Hematopoietic multipotent progenitor cell treated with erythropoietin and hydrocortisone succinate and interleukin-3 and kit ligand, for 4 days (in vitro differentiated cells): ENCODE measurements at places on chromosomes 5 and 9.

GRCh38 chr5:13945271-13945670, 783 bp upstream of the DNAH5 start:
- no peak for DNase-seq

DNA sequence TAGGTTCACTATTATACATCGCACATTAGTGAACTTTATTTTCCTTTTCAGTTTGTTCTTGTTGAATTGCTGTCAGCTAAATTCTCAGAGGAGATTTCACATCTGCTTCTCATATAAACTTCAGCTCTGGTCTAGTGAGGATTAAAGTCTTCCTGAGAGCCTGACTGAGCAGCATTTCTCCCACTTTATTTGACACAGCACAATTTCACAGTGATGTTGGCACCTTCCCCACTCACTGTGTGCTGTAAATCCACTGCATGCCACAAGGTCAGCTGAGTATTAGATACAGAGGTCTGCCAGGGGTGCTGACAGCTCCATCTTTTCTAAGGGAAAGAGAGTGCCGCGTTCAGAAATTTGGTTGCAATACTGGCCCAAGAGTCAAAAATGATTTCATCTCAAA, 567.4 kb downstream of the PRR16 start:
- no peak for DNase-seq

DNA sequence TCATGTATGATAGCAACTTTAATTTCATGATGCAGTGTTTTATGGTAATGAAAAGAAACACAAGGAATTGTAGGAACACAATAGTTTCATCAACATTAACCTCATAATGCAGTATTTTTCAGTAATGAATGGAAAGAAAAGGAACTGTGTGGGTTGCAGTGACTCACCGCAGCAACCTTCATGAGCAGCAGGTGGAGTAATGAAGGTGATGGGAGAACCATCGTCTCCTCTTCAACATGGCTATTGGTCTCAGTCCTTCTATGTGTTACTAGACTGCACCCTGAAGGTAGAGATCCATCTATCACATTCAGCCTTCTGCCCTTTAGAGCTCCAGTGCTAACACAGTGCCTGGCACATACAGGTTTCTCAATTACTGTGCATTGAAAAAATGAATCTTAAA, 58.0 kb downstream of the TMEM215 start:
- peak; percentile 2 for DNase-seq

- no peak for DNase-seq
Observed at GRCh38 chr5:98779264-98779877, 5.9 kb downstream of the RGMB start.

DNA sequence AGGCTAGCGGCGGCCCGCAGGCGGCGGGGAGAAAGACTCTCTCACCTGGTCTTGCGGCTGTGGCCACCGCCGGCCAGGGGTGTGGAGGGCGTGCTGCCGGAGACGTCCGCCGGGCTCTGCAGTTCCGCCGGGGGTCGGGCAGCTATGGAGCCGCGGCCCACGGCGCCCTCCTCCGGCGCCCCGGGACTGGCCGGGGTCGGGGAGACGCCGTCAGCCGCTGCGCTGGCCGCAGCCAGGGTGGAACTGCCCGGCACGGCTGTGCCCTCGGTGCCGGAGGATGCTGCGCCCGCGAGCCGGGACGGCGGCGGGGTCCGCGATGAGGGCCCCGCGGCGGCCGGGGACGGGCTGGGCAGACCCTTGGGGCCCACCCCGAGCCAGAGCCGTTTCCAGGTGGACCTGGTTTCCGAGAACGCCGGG, 253 bp downstream of the SLC12A2 start:
- no peak for DNase-seq

- peak; percentile 82 for DNase-seq
Observed at GRCh38 chr5:80238778-80239679, 16.8 kb downstream of the SERINC5 start.

- no peak for DNase-seq
Observed at GRCh38 chr5:154761046-154761736, 6.0 kb downstream of the LARP1 start.

DNA sequence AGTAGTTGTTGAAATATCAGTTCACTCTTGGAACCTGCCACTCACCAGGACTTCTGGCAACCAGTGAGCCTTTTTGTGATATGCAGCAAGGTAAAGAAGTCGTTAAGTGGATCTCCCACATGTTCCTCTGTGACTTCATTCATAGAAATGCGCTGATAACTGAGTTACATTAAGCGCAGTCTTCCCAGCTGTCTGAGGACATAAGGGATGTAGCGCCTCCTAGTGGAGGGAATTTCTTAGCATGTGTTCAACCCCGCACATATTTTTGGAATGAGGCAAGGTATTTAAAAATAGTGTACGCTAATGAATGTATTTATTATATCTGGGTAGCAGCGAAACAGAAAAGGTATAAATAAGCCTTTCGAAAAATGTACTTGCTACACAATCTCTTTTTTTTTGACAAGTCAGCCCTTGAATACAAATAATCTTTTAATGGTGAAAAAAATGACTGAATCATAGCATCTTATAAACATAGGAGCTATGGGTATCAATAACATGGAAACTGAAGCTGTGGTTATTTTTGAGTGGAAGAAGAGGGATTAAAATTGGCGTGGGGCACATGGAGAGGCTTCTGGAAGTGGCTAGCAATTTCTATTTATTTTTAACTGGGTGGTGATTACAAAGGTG, 38.0 kb downstream of the PALM2AKAP2 start:
- DNase-seq = peak; percentile 90

DNA sequence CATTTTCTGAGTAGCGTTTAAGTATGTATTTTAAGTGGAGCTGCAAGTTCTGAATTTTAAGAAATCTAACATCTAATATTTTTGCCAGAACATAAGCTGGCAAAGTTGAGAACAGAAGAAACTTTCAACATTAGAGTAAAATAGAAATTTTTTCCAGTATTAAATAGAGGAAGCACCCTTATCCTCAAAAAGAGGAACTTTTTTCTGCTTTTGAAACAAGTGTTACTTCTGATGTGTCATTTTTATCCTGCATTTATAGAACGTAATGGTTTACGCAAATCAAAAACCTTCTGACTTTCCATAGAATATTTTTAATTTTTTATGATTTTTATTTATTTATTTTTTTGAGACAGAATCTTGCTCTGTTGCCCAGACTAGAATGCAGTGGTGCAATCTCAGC, 21.8 kb downstream of the ZBED3 start:
- DNase-seq = peak; percentile 50

DNA sequence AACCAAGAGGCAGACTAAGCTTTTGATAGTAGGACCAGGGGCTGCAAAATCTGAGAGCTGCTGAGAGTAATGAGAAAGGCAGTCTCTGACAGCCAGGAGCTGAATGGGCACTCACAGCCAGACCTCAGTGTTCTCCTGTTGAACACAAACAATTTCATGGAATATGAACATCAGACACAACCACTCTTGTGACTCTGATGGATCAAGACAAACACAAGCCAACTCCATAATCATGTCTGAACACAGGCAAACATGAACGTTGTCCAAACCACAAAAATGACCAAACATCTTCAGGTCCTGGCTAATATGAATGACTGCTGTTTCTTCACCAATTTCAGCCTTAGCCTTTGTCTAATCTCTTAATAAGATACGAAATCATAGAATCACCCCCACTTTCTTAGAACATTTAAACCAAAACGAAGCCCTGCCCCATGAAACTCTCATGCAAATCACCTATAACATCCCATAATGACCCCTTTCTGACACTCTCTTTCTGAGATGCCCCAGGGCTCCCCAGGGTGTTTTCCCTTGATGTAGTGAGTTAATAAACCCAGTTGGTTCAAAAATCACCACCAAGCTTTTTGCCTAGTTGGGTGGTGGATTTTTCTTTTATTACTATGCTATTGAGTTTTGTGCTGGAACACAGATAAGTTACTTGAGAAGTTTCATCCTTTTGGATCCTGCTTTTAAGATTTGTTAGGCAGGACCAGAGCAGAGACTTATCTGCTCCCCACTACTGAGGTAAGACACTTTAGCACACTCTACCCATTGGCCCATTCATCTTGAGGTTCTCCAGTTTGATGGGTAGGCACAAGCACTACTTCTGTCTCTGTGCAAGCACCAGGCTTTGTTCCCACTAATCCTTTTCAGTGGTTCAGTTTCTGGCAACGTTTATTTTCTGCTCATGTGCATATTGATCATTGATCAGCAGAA, 5.9 kb upstream of the ERAP2 start:
- DNase-seq = peak; percentile 40

DNA sequence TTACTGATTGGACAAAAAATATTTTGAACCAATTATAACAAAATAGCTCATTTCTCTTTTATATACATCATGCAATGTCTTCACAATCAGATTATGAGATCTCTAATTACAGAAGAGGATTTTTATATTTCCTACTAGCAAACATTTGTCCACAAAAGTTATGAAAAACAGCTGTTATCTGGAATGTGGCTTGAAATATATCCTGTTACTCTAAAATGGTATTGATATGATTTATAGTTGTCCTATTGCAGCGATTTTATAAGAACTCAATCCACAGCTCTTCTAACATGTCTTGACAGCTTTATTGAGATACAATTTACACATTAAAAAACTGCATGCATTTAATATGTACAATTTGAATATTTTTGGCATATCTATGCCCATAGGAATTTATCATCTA, 779.9 kb upstream of the ACO1 start:
- DNase-seq = no peak

DNA sequence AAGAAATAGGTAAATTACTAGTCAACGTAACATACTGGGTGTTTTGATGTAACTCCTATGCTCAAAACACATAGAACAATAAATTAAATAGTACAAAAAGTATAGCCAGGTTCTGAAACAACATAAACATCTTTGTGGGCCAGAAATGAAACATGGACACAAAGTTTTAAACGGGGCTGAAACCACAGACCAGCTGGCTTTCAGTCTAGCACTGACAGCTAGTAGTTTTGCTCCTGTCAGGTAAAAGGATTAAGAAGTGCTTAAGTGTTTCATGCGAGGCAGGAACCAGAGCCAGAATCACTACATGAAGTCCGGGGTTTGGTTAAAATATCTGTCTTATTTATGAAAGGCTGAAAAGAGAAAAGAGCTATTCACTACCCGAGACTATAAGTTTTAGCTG, 19.5 kb downstream of the DCAF10 start:
- DNase-seq = no peak

DNA sequence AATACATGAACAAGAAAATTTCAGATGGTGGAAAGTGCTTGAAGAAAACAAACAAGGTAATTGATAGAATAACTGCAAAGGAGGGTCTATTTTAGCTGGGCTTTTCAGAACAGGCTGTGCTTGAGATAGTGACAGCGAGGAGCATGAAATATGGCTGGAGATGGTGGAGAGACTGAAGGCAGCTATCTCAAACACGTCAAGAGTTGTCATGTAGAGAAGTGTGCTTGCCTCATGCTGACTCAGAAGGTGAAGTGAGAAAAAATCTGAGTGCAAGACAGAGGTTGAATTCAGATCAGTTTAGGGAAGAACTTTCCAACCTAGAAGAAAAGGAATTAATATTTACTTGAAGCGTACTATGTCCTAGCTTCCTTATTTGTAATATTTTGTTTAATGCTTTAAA, 115.5 kb upstream of the RANBP3L start:
- DNase-seq = no peak

DNA sequence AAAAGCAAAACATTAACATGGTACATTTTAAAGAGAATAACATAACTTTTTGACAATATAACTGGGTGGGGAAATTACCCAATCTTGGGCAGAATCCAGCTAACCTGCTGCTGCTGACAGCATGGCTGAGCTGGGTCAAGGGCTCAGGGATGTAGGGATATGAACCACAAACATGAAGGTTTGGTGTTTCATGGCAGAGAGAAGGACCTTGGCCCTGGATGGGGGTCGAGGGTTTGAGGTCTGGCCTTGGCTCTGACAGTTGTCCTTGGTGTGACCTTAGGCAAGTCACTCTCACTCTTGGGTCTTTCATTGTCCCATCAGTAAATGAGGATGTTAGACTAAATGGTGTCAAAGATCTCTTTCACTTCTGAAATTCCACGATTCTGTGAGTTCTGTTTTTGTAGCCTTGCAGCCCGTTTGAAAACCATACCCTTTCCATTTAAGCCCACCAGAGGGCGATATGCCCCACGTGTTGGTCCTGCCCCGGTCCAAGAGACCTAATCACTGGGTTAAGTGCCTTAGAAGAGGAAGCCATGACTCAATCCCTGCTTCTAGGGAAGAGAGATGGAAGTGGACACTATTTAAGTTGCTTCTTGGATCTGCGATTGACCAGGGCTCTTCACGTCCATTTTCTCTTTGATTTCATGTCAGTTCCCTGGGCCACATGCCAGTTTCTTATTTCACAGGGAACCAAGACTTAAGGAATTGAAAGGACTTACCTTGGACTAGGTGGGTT, 56.8 kb upstream of the TEX48 start:
- peak; percentile 85 for DNase-seq

- no peak for DNase-seq
Observed at GRCh38 chr5:94661086-94661485, 42.6 kb downstream of the SLF1 start.

DNA sequence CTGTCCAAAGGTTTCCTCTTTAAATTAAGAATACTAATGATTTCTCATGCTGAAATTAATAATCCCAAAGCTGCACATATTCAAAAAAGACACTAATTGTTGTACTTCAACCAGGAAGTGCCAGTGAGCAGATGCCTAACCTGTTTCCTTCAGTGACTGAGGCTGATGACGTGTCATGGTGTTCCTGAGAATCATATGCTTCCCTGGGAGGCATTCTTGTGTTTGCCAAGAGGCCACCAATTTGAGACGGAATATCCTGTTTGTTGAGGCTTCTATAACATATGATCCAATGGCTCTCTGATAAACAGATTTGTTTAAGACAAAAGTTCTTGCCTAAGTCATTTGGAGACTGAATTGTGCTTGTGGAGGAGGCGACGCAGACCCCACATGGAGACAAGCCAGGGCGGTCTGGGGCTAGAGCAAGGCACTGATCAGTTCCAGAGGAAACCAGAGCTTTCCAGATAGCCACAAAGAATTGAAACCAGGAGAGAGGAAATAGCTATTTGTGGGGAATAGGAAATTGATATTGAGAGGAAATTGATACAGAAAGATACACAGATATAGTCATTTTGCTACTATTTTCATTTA, 66.4 kb upstream of the ZNF608 start:
- no peak for DNase-seq

- no peak for DNase-seq
Observed at GRCh38 chr9:132755096-132755495, 84.8 kb downstream of the GTF3C4 start.

DNA sequence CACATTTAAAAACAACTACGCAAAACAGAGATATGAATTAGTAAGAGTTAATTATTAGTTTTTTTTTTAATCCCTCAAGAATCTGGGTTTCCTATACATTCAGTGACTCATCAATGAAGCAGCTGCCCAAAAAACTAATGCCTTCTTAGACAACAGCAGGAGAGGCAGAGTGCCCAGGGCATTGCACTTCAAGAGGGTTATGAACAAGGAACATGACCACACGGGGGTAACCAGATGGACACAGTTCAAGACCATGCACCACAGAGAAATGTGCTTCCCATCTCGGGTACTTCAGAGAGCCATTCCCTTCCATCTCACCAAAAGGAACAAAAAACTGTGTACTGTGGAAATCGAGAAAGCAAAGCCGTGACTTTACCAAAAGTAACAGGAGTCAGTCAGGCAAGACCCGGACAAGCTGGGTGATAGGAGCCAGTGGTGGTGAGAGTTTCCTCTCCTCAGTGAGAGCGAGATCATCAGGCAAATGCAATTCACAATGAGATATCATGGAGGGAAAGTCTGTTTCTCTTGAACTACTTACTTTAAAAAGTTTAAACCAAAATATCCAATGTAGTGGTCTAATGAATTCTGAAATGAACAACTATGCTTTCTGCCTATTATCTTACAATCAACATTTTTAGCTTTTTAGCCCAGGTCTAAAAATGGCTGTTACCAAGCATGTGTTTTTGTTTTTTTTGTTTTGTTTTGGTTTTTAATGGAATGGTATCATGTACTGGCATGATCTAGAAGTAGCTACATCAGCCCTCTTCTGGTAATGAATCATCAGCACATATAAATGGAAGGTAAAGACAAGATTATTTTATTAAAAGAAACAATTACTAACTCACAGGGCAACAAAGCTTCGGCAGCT, 192.1 kb downstream of the TSSK1B start:
- DNase-seq = no peak
